ENCODE measurements at places on chromosomes 3 and 15.

DNA sequence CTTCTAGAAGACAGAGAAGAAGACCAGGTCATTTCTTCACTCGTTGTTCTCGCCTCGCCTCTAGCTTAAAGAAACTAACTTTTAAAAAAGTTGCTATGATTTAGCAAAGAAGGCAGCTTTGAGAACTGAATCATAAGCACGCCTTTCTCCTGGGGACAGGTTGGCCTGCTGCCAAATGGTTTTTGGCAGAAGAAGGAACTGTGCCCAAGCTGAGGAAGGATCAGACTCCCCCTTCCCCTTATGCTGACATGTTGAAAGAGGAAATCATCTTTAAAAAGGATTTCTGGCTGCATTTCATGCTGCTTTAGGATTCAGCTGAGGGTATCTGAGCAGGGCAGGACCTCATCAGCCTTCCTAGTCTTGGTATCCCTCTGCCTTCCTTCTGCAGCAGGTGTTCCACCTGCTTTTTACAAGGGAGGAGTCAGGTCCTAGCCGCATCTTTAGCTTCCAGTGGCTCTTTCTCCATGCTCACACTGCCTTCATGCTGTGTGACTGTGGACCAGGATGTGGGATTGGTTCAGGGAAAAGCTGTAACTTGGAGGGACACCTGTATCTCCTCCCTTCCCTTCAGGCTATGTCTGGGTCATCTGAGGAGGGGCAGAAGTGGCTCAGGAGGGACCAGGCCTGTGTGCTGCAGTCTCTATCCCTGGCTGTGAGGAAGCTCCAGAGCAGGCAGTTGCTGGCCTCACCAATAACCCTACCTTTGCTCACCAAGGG lies 34.1 kb upstream of the HACD2 start:
- no peak for DNase-seq

GRCh38 chr15:42650208-42651066 lies 75.0 kb downstream of the STARD9 start:
- no peak for DNase-seq

DNA sequence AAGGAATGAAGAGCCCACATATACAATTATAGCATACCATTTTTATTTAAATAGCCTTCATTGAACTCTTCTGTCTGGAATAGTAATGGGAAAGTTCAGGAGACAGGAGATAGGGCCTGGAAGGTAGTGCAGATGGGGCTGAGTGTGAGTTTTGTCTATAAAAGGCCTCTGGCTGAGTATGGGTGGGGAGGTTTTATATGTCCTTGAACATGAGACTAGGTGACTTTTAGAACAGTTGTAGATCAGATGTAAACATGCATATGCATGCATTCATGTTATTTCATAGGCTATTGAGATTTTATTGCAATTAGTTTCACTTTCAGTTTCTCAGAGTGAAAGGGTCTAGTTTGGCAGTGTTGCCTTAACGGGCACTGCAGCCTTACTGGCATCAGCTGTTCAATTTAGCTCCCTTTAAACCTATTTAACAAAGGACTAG lies 27.1 kb downstream of the CGGBP1 start:
- DNase-seq, result no peak

- DNase-seq, result no peak
Measured at GRCh38 chr3:133991209-133991608, 38.5 kb downstream of the SLCO2A1 start.

- DNase-seq, result no peak
Measured at GRCh38 chr15:85019815-85020590, 38.3 kb downstream of the PDE8A start.

All from stimulated activated CD4-positive, alpha-beta T cell treated with anti-CD3 and anti-CD28 coated beads, TNF-alpha, amount 100 ng/mL, for 24 hours (primary cell).